ENCODE measurements at places on chromosomes 11 and 22. TPM values are rescaled to one million over a fixed set of nuclear protein-coding genes. Genes with fewer than 3 reads are reported as not detected.

- H3K27me3 ChIP-seq: no peaks in the 10 kb centered on the region
- no peak overlapping the region for H3K27ac ChIP-seq
- no peaks in the 10 kb centered on the region for H3K4me1 ChIP-seq
Measured at GRCh38 chr22:47207387-47207786, 444.9 kb downstream of the TBC1D22A start.

- no peaks in the 10 kb centered on the region for H3K4me1 ChIP-seq
- no peak for DNase-seq
- H3K36me3 ChIP-seq: no peaks in the 10 kb centered on the region
- no peak overlapping the region for H3K4me3 ChIP-seq
Measured at GRCh38 chr11:29713831-29714320, 303.0 kb downstream of the KCNA4 start.

GRCh38 chr11:94932503-94932902 is 40.9 kb downstream of the CWC15 start:
- H3K27me3 ChIP-seq: peaks cover 8% of the 10 kb centered on the region
- DNase-seq: no peak
- H3K4me1 ChIP-seq: peaks cover 12% of the 10 kb centered on the region
- H3K27ac ChIP-seq: no peak overlapping the region
- no peak overlapping the region for H3K4me3 ChIP-seq

- no peaks in the 10 kb centered on the region for H3K27me3 ChIP-seq
- DNase-seq: no peak
- peaks cover 7% of the 10 kb centered on the region for H3K4me1 ChIP-seq
- H3K4me3 ChIP-seq: no peak overlapping the region
Measured at GRCh38 chr11:11347592-11347991, 5.5 kb downstream of the CSNK2A3 start.

The TECTA gene
- total RNA-seq: 0.34 TPM

The DEFB131B gene
- not detected for total RNA-seq

The DBX1 gene
- not detected for total RNA-seq
